Putamen (tissue), 1 donor: ENCODE measurements at places on chromosomes 11 and 22.

- DNase-seq: no peak
Observed at GRCh38 chr11:16287630-16288280, 68.6 kb downstream of the SOX6 start.

DNA sequence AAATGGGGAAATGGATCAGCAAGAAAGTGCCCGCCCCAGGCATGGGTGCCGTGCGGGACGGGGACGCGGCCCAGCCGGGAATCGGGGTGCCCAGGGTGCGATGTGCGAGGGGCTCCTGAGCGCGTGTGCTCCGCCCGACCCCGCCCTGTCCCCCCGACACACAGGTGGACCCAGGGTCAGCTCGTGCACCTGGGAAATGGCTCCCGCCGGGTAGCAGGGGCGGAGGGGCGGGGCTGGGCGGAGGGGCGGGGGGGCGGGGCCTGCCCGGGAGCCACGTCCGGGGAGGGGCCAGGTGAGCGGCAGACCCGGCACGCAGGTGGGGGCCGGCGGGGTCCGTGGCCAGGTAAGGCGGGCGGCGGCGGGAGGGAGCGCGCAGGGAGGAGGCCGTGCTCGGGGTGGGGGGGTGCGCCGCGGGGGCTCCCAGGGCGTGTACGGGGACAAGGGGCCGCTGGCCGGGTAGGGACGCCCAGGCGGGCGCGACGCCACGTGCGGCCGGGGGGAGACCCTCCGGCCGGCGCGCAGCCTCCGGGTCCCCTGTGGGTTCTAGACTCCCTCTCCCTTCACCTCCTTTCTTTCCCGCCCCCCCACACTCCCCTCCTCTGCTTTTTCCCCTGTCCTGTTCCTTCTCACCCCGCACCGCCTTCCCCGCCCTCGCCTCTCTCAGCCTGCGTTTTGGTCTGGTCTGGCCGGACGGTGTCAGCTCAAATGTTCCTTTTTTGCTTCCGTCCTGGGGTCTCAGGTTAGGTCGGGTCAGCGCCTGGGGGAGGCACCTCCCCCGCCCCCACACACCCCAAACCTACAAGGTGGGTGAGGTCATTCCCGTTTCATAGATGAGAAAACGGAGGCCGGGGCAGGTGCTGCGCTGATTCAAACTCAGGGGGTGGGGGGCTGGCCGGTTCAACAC lies at the start of gene ARHGAP8:
TSS of gene ARHGAP8 (plus strand) at position 291 of the 904 bp plus-strand sequence. CDS start 33,953 bp downstream, outside the sequence.
- DNase-seq: no peak

GRCh38 chr11:112836256-112836602 lies 125.0 kb upstream of the NCAM1 start:
- DNase-seq: no peak

DNA sequence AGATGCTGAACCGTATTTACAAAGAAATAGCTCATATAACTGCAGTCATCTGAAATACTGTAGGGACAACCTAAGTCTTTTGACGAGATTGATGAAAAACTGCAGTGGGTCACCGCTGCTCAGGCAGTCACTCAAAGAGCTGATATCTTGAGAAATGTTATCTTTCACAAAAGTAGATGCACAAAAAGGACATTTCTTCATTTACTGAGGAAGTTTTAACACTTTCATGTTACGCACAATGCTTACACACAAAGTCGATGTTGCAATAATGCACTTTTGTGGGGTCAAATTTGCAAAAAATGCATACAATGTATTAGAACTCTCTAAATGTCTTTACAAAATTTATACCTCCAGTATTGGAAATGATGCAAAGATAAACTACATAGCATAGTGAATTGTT lies 16.2 kb upstream of the OR10V1 start:
- no peak for DNase-seq

DNA sequence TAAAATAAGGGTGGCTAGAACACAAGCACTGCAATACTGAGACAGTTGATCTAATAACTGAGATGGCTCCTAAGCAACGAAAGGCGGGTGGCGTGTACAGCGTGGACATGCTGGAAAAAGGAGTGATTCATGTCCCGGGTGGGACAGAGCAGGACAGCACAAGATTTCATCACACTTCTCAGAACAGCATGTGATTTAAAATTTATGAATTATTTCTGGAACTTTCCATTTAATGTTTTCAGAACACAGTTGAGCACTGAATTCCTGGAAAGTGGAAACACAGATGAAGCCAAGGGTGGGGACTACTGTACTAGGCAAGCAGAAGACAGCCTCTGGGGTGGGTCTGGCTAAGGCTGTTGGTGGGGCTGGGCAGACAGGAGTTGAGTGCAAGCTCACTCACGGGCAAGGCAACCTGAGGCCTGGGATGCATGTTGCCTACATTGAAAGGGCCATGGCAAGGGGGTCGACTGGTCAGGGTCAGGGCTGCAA lies 165.6 kb upstream of the DDI1 start:
- DNase-seq: no peak

GRCh38 chr11:19995145-19995544 lies 165.1 kb downstream of the DBX1 start:
- DNase-seq: no peak

DNA sequence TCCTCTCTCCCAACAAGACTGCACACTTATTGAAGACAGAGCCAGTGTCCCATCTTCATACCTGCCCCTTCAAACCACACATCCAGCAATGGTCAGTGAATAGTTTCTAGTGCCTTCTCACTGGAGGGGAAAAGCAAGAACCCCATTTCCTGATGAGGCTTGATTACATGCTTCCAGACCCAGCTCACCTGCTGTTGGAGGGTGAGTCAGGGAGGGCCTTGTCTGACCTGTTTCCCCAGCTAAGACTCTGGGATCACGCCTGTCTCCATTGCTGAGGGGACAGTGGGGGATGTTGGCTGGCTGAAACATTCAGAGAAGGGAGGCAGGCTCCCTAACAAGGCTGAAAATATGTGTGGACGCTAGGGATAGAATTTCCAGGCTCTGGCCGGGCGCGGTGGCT lies 27.5 kb upstream of the ZDHHC13 start:
- no peak for DNase-seq

DNA sequence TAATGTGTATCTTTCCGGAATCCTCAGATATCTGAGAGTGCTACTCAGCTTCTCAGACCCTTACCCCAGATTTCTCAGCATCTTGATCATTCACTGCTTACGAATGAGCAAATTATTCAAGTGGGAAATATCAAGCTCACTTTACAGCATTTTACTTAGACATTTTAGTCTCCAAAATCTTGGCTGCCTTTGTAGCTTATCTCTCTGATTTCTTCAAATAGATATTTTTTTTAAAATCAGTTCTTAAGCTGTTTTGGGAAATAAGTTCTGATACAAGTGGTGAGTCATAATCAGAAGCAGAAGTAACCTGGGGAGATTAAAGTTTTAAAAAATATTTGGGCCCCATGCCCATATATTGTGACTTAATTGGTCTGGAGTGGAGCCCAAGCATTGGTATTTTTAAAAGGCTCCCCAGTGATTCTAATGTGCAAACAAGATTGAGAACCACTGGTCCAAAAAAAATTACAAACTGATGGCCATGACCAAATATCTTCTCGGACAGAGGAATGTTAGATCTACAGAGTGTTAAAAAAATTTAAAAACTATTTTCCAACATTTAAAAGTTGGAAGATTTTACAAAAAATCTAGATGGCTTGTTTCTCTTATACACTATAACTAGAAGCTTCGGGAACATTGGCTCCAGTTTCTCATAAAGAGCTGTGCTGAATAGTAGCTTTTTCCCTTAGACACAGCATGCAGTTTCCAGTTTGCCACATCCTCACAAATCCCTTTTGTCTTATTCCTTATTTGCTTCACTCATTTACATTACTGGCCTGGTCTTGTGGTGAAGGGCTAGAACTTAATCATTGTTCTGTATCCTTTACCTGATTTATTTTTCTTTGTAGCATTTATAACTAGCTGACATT lies 87.8 kb upstream of the BMAL1 start:
- no peak for DNase-seq

GRCh38 chr11:86623041-86623621 lies 49.3 kb downstream of the ME3 start:
- no peak for DNase-seq

- DNase-seq: peak; percentile 53
Observed at GRCh38 chr11:113242767-113243397, 71.5 kb upstream of the TTC12 start.

- no peak for DNase-seq
Observed at GRCh38 chr11:57325735-57326048, 940 bp upstream of the TNKS1BP1 start.

GRCh38 chr11:73633999-73634398 lies 12.4 kb upstream of the PLEKHB1 start:
- no peak for DNase-seq

DNA sequence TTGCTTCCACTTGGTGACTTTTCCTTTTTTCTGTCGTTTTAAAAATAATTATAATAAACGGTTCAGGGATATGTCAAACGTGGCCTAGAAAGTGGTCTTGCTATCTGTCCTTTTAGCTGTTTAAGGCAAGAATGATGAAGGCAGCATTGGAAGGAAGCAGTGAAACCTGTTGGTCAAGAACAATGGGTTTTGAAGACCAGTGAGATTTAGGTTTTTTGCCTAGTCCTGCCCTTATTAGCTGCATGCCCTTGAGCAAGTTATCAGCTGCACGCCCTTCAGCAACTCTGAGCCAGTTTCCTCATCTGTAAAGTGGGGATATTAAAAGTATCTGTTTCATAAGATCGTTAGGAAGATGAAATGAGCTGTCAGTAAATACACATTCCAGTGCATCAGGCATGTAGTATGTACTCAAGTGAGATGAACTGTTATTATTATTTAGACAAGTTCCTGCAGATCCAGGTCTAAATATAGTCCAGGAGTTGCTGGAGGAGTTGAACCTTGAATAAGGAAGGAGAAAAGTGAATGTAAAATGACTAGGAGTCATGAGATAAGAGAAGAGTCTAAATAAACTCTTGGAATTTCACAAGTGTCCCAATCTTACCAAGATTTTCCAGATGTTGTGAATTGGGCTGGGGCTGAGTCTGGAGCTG lies 90.8 kb upstream of the HSD17B12 start:
- no peak for DNase-seq

- DNase-seq: no peak
Observed at GRCh38 chr11:12175694-12176241, 65.4 kb downstream of the MICAL2 start.

DNA sequence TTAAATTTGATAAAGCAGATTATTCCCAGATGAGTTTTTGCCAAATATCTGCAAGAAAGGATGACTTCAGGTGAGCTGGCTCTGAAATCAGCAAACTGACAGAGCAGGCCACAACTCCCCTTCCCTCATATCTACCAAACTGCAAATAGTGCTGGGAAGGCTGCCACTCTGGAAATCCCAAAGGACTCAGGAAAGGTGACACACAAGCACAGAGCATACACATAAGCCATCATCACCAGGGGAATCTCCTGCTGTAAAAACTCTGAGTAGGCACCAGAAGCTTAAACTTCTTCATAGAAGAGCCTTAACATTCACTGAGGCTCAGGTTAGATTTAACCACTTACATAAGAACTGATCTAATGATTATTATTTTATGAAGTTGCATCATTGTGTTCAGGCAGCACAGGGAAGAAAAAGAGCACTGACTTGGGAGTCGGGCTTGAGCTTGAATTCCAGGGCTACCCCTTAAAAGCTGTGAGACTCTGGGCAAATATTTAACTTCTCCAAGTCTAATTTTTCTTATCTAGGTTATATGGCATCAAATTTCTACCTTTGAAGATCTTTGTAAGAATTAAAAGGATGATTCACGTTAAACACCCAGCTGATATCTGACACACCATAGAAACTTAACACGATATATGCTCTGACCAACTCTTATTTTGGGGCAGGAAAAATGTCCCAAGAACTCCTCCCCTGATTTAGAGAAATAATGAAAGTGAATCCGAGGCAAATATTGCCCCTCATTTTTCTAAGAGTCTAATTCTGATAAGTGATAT lies 15.0 kb downstream of the SYTL2 start:
- no peak for DNase-seq

DNA sequence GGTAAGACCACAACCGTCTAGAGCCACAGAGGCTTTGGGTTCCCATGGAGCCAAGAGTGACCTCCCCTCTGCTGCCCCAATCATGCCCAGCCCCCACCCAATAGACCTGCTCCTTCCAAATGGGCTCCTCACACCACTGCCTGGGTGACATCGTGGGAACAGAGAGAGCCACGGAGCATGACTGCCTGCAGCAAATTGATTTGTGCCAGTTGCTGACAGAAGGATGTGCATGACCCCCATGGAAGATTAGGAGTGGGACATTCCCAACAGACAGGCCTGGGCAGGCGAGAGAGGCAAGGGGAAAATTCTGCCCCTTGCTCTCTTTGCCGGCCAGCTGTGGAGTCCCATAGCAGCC lies 88.5 kb downstream of the TENM4 start:
- no peak for DNase-seq

DNA sequence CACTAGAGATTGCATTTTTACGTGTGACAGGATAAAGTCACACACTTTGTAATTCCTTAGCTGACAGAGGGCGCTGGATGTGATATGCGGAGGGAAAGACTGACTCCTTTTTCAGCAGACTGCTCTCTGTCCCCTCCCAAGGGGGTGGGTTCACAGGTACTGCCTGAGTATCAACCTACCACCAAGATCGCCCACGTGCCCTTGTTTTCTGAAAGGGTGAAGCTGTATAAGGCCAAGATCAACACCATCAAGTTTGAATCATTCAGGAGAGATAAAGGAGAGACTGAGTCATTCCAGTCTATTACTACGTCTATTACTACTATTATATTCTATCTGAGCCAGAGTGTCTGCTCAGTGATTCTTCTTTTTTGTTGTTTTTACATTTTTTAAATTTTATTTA lies 30.7 kb downstream of the BUD13 start:
- DNase-seq: no peak

DNA sequence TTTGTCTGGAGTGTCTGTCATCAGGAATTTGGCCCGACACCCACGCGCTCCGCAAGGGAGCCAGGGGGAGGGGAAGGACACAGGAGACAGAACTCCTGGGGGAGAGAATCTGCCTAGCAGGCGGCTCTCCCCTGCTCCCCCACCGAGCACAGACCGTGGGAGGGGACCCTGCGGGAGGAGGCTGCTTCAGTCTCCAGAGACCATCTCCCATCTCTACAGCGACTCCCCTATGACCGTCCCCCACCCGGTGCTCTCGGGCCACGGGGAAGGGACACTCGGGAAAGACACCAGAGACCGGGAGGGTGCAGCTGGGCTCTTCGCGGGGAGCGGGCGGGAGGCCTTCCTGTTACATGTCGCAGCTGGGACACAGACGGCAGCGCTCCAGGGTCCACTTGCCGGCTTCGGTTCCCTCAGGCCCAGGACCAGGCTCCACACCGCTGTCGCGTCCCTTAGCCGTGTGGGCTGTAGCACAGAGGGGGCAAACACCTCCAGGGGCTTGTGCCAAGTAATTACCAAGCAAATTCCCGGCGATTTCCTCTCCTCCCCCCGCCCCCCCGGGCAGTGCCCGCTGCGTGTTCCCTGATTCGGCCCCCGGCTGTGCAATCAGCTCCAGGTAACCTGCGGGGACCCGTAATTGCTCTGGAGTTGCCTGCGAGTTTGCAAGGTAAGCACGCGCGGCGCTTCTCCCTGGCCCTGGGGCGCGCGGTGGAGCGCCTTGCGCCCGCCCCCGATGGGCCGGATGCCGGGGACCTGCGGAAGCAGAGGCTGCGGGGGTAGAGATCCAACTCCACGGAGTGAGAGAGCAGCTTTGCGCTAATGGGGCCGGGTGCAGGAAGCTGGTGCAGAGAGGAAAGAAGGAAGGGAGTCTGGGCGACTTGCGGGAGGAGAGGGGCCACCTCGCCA lies 155.1 kb upstream of the CADM1 start:
- no peak for DNase-seq
